ENCODE measurements at places on chromosomes 1 and 21.

DNA sequence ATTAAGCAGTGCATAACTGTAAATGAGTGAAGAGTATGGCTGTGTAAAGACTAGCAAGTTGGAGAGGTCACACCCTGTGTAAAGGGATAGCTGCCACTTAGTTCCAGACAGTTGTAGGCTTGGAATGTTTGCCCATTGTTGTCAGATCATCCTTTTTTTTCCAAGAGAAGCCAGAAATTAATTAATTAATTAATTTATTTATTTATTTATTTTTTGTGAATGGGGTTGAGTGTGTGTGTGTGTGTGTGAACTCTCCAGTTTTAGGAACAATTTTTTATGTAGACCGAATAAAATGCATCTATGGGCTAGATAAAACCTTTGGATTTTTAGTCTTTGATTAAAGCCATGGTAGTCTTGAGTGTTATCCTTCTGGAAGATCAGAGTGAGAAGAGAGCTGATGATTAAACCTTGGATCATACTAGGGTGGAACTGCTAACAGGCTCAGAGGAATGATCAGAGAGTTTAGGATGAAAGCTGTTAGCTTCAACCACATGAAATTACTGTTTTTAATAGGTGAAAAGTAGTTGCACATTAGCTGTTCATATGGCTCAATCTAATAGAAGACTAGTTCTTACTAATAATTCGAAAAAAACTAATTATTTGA lies 58.4 kb downstream of the OSBPL9 start:
- no peak for DNase-seq

DNA sequence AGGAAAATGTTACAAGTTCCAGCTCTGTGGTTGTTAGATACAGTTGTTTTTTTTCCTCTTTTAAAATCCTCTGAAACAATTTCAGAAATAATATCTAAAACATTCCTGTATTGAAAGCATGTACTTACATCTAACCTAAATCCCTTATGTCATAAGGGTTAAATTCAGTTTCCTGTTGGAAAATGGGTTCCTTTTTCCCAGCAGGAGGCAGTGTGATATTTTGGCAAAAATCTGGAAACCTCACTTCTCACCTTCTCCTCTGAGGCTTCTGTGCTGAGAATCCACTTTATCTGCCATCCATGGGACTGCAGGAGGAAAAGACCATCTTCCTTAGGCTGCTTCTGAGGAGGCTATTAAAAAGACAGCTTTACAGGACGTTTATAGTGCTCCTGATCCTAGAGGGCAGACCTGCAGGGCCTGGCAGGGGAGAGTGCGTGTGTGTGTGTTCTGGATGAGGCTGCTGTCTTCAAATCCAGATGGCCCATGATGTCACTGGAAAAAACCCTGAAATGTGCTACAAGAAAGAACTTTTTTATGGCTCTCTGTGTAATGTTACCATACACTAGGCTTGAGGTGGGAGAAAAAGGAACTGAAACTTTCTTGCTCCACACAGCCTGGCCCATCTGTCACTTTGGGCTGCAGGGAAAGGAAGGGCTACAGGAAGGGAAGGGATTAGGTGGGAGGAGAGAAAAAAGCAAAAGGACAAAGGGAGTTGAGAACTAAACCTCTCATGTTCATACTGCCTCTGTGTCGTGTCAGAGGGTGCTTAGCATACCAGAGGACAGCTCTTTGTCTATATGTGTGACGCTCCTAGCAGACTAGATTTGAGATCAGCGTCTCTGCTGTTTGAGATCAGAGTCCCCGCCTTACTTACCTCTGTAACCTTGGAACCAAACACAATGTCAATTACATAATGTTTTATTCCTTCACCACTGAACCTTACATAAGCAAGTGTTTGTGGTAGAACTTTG lies 379.2 kb upstream of the SPAG17 start:
- no peak for DNase-seq

DNA sequence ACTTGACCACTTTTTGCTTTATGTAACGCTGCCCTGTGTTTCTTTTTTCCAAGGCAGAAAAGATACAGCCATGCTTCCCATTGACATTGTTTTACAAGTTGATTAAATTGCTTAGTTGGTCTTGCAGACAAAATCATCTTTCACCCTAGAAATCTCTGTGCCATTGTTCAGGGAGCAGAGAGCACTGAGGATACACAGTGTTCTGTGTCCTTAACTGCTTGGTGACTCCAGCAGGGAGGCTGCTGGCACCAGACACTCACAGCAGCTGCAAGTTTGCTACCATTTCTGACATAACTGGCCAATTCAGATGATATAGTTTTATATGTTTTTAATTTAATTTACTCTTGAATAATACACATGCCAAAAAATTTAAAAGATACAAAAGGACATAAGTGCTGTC lies 118.7 kb downstream of the RGS2 start:
- no peak for DNase-seq

GRCh38 chr1:100622966-100623762 lies 85.2 kb downstream of the GPR88 start:
- DNase-seq, result no peak

DNA sequence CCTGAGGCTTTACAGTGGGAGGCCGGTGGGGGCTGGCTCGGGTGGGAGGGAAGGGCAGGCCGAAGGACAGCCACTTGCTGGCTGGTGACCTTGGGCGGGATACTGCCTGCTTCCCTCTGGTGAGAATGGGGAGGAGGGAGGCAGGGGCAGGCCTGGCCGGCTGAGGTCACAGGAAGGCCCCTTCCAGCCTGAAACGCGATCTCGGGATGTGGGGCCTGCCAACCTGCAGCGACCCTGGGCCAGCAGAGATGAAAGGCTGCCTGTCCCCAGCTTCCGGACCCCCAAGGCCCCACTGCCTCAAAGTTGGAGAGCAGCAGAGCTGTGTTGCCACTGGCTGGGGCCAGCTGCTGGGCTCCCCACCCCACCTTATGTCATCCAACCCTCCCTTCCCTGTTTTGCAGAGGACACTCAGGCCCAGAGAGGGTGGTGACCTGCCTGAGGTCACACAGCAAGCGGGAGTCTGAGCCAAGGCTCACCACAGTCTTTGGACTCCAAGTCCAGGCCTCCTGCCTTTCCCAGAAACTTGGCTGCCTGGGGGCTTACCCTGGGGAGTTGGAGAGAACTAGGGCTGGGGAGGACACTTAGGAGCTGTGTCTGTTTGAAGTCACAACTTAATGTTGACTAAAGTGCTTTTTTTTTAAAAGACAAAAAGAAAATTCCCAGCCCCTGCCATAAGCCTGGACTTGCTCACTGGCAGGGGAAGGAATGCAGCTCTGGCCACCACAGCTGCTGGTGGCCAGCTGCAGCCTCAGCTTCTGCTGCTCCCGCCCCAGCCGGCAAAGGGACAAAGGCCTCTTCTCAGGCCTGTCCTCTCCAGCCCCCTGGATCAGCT lies 14.8 kb upstream of the WASF2 start:
- DNase-seq, result peak; percentile 46

DNA sequence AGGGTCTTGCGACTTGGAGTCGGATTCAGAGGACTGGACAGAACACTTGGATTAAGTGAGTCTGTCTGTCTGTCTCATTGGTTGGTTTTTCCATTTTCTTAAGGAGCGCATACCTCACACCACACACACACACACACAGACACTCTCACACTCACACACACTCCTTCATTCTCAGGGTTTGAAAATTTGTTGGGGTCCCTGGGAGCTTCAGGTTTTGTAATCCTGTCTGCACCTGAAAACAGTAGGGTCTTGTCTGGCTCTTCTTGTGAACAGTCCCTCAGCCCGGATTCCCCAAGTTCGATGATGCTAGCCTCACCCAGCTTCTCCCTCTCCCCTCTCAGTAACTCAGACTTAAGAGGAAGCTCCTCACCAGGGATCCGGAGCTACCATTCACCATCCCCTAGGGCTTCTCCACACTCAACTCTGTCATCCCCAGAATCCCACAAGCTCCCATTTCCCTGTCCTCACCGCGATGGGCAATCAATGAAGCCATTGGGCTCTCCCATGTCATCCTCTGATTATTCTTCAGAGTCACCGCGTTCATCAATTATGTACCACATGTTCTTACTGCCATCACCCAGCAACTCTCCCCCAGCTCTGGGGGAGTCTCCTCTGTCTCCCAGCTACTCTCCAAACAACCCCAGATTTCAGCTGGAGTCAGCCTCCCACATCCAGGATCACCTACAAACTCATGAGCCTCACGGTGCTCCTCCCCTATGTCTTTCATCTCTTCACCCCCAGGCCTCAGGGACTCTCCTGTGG lies 1530.9 kb upstream of the TPTE start:
- no peak for DNase-seq

GRCh38 chr1:4599951-4600481 lies 54.4 kb upstream of the AJAP1 start:
- DNase-seq, result no peak

GRCh38 chr1:33045246-33045645 lies 8.6 kb upstream of the AK2 start:
- DNase-seq, result peak; percentile 34

DNA sequence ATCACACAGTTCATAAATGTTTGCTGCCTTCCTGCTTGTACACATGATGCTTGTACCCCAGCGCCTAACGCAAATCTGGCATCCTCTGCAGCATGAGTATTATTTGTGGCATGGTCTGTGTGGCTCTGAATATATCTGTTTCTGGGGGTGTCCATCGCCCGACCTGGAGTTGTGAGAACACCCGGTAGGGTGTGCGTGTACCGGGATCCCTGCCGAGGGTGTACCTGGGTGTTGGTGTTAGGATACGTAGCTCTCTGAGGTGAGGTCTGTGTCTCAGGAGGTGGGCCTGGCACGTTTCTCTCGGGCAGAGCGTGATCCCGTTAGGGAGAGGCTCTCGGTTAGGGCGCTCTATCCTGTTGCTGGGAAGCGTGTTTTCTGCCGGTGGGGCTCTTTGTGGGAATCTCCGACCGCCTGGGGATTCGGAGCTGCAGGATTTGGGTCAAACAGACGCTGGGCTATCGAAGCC lies 10.4 kb upstream of the CDC20 start:
- DNase-seq, result peak; percentile 39

- no peak for DNase-seq
Measured at GRCh38 chr1:223246476-223247112, 103.5 kb upstream of the TLR5 start.

- no peak for DNase-seq
Measured at GRCh38 chr1:117295001-117295400, 72.2 kb upstream of the MAN1A2 start.

DNA sequence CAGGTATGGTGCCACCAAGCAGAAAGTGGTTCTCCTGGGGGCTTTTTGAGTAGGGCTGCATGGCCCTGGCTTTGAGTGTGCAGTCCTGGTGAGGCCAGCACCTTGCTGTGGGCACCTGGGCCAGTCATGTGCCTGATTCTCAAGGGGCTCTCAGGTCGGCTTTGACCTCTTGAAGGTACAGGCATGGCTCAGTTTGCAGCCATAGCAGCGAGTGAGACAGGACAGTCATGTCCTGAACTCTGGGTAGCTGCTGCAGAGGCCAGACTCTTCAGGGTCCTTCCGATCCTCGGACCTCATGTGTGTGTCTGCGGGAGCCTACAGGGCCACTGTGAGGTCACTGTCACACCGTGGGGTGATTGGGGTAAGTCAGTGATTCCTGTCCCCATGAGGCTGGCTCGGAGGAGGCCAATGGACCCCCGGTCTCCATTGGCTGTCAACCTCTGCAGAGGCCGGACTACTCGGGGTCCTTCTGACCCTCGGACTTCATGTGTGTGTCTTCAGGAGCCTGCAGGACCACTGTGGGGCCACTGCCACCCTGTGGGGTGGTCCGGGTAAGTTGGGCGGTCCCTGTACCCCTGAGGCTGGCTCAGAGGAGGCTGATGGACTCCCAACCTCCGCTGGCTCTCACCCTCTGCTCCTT lies 95.2 kb upstream of the C1orf174 start:
- DNase-seq, result no peak

DNA sequence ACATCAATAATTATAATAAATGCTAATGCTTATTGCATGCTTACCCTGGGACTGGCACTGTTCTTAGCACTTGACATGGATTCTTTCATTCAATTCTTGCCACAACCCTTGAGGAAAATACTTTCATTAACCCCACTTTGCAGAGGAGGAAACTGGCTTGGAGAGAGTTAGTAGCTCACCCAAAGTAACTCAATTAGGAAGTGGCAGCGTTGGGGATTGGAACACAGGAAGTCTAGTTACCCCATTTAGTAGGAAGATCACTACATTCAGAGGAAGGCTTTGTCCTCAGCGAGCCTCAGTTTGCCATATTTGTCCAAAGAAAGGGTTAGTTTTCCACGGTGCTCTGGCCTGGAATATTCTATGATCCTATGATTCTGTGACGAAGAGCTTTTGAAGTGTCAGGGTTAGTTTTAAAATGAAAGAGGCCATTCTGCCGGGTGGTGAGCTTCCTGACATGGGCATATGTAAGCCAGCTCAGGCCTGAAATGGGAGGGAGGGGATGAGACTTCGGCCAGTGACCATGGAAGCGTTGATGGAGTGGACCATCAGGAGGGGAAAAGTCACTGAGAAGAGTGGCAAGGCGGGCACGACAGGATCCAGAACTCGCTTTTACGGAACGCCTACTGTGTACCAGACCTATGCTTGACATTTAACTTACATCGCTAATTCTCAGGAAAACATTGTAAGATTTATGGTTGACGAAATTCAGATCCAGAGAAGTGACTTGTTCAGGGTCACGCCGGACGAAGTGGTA lies 28.2 kb upstream of the EPB41 start:
- DNase-seq, result no peak

- no peak for DNase-seq
Measured at GRCh38 chr1:82162486-82163420, 362.0 kb downstream of the ADGRL2 start.

DNA sequence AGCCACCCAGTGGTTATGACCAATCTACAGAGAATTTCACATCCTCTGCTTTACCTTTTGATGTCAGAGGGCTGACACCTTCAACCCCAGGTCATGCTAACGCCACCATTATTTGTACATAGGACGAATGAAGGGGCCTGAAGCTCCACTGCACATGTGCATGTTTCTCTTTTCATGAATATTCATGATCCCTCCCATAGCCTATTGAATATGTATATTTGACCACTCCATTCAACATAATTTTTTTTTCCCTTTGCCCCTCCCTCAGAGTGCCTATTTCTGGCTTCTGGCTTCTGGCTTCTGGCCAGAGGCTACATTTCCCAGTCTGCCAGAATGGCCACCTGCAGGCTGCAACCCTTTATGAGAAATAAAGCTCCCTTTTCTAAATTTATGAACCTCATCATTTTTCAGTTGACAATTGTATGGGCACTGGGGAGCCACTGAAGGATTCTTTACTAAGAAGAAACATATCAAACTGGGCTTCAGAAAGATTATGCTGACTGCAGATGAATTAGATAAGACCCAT lies 406.7 kb downstream of the SIPA1L2 start:
- DNase-seq, result no peak

DNA sequence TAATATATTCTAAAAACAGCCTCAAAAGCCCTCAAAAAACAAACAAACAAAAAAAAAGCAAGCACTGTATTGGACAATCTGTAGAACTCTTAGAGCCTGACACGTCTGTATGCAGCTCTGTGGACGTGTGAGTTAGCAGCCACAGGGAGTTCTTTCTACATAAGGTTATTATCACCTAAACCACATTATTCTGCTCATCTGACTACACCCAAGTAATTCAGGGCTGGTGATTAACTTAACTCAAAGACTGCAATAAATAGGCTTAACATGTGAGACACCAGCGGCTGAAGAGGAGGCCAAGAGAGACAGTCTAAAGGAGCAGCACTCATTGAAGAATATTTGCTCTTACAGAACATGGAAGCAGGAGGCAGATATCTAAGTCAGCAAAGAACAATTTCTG lies 316.0 kb downstream of the VAV3 start:
- no peak for DNase-seq

All from cardiac muscle cell (in vitro differentiated cells and primary cell).